Stimulated activated CD8-positive, alpha-beta memory T cell treated with anti-CD3 and anti-CD28 coated beads, Interleukin-15, amount 100 ng/mL, for 24 hours (primary cell): ENCODE measurements at places on chromosomes 5 and 9.

GRCh38 chr9:134492281-134492691, 149.3 kb upstream of the COL5A1 start:
- no peak for DNase-seq

- DNase-seq = no peak
These were observed 55.3 kb downstream of the SEMA5A start for GRCh38 chr5:9490494-9491097.

DNA sequence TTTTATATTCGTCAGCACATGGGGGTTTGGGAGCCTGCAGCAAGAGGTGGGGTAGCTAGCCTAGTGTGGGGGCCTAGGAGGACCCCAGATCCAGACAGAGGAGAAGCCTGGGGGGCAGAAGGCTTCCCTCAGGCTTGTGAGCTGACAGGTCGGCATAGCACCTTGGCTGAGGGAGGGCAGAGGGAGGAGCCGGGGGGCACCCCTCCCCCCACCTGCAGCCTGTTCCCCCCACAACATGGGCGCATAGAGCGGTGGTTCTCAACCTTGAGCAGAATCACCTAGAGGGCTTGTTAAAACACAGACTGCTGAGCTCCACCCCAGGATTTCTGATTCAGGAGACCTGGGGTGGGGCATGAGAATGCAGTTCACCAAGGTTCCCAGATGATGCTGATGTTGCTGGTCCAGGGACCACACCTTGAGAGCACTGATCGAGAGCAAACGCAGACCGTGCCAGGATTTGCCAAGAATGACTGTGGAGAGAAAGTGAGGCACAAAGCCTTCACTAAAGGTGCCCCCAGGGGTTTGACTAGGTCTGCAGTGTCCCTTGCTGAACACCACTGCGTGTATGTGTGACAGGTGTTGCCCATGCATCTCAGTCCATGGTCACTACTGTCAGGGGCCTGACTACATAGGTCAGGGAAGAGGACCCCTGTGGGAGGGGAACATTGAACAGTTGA, 163.3 kb downstream of the MACROH2A1 start:
- no peak for DNase-seq

GRCh38 chr5:109483395-109483971, 73.7 kb upstream of the PJA2 start:
- no peak for DNase-seq

DNA sequence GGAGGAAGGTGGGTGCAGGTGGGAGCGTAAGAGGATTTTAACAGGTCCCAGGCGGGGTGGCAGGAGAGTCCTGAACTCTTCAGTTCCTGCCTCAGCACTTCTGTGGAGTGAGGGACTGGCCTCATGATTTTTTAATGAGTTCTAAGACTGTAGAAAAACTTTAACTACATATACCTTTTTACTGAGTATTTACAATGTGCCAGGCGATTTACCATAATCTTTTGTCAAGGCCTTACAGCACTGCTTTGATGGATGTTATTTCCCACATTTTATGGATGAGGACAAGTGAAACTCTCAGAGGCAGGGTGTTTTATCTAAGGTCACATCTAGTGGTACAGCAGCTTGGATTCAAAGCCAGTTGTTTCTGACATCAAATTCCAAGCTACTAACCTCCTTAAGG, 99.5 kb downstream of the PJA2 start:
- DNase-seq = no peak

- no peak for DNase-seq
These were observed 22.2 kb upstream of the TMEM161B start for GRCh38 chr5:88290801-88291200.

- DNase-seq = no peak
These were observed 38.4 kb downstream of the AGTPBP1 start for GRCh38 chr9:85703398-85703797.

DNA sequence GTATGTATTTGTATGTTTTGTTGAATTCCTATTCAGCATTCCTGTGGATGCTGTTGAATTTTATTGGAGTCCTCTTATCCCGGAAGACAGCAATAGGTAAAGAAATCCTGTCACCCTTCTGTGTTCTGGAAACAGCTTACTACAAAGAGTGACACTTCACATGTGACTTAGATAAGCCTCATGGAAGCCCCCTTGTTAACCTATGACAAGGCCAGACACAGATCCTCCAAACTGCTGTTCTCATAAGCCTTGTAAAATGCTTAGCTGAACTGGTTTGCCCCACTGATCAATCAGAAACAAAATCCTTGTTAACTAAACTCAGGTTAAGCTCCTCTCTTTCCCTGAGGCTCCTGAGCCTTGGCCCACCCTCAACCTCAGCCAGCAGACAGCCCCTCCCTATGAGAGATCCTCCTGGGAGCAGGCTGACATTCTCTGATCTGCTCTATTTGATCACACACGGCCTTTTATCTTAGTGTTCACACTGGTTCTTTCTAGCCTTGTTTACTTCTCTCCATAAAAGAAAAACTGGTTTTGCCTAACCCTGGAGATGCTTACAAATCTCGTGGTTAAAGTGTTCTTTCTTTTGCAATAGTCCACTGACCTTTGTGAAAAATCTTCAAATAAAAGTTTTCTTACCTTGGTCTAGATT, 29.4 kb upstream of the ATP6V1G1 start:
- DNase-seq = no peak

- DNase-seq = no peak
These were observed 114.7 kb upstream of the MAN2A1 start for GRCh38 chr5:109574985-109575384.

- no peak for DNase-seq
These were observed 16.2 kb downstream of the PGGT1B start for GRCh38 chr5:115246361-115246991.

GRCh38 chr5:107208867-107209266, 461.9 kb downstream of the EFNA5 start:
- no peak for DNase-seq

GRCh38 chr9:133526721-133527321, 2.1 kb upstream of the MYMK start:
- DNase-seq = no peak

DNA sequence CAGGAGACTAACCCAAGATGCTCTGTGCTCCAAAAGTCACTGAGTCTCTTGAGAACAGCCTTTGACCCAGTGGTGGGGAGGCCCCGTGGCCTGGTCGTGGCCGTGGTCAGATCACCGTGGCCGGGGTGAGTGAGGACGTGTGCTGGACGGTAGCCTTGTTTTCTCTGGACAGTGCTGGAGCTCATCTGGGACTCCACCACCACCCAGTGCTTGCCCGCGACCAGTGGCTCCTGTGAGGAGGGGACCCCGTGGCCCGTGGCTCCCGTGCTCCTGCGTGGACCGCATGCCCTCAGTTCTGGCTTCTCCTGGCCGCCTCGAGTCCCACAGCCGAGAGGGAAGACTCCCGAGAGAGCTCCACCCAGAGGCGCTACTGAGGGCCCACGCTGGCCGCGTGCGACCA, 15.9 kb upstream of the NOTCH1 start:
- no peak for DNase-seq

DNA sequence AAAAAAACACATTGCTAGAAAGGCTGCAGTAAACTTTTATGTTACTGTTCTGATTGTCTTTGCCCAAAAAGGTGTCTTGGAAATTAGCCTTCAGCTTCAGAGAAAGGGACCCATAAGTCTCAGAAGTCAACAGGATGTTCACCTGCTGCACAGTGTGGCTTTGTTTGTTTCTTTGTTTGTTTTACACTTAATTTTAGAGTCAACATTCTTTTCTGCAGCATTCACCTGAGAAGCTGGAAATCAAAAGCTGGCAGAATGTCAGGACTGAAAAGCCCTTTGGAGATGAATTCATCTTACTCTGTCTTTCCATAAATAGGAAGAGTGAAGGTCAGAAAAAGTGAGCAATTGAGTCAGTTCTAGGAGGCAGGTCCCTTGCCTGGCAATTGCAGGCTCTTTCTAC, 170.0 kb downstream of the PAPPA start:
- DNase-seq = no peak

DNA sequence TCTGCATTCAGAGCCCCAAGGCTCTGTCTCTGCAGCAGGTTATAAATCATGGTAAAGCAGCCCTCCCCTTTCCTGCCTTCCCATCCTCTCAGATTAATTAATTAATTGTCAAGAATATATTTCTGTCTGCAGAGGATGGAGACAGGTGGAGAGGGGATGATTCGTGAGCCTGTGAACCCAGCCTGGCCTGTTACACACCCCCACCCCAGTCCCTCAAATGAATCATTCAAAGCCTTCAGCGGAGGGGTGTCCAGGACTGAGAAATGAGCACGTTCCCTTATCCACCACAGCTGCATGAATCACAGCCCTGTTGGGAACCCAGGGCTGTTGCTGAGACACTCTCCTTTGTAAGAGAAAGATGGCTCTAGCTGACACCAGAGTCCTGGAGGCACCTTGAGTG, 56.0 kb downstream of the NIPAL4 start:
- no peak for DNase-seq

GRCh38 chr9:36517131-36517530, 55.6 kb upstream of the MELK start:
- DNase-seq = no peak

- DNase-seq = no peak
These were observed 13.8 kb downstream of the NACC2 start for GRCh38 chr9:136081113-136081825.

DNA sequence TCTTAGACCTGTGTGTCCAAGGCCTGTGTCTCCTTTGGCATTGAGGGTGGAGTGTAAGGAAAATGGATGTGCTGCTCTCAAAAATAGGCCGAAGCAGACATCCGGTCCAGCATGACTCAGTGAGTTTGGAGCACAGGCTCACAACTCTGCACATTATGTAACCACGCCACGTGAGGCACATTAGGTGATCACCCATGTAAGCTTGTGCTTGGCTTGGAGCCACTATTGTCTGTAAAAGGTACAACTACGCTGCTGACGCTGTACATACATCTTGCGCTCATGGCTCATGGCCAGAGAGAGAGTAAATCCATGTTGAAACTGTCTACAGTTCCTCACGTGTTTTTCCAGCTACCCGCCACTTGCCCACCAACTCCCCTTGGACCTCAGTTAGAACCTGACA, 177.5 kb downstream of the PDE4D start:
- no peak for DNase-seq

- DNase-seq = no peak
These were observed 1023.1 kb upstream of the DMAC1 start for GRCh38 chr9:8822667-8823025.

DNA sequence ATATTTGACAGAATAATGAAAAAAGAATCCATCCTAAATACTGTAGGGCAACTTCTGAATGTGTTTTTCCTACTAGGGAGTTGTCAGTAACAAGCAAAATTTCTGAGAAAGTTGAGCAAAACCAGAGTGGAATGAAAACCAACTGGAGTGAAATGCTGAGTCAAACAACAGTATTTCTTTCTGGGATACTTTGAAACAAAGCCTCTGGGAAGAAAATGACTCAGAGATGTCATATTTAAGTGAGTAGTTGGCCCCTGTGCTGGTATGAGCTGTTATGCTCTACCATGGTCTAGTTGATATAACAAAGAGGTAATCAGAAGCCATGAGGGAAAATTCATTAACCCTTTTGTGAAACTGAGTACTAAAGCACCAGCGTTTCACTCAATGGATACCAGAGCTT, 372.1 kb upstream of the C9orf72 start:
- no peak for DNase-seq

DNA sequence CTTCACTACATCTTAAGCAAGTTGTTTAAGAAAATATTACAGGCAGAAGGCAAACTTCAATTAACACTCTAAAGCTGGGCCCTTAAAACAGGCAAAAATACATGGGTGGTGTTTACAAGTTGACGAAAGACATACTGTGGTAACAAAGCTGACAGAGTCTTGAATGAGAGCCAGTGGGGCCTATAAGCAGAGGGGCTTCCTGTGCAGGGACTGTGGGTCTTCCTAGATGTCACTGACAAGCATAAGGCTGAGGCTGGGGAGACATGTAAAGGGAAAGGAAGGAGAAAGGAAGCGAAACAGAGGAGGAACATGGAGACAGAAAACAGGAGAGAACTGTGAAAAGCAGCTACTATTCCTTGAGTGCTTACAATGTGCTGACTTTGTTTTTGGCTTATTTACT, 308.0 kb upstream of the RPS23 start:
- no peak for DNase-seq

GRCh38 chr5:7825630-7826029, 25.3 kb downstream of the CFAP90 start:
- DNase-seq = no peak

- no peak for DNase-seq
These were observed 33.2 kb downstream of the SHB start for GRCh38 chr9:38035873-38036272.

- DNase-seq = no peak
These were observed 86.5 kb upstream of the FSTL4 start for GRCh38 chr5:133698646-133699526.

DNA sequence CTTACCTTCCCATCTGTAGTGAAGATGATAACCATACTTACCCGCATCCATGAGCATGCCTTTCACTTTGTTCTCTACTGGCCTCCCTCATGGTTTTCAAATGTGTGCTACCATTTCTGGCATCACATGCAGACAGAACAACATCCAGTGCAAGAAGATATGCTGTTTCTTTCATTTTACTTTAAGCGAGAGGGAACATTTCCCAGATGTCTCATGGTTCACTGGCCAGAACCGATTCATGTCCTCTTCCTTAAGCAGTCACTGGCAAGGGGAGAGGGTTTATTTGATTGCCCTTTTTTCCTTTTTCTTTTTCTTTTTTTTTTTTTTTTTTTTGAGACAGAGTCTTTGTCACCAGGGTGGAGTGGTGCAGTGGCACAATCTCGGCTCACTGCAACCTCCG, 37.7 kb downstream of the ARRDC3 start:
- DNase-seq = no peak

DNA sequence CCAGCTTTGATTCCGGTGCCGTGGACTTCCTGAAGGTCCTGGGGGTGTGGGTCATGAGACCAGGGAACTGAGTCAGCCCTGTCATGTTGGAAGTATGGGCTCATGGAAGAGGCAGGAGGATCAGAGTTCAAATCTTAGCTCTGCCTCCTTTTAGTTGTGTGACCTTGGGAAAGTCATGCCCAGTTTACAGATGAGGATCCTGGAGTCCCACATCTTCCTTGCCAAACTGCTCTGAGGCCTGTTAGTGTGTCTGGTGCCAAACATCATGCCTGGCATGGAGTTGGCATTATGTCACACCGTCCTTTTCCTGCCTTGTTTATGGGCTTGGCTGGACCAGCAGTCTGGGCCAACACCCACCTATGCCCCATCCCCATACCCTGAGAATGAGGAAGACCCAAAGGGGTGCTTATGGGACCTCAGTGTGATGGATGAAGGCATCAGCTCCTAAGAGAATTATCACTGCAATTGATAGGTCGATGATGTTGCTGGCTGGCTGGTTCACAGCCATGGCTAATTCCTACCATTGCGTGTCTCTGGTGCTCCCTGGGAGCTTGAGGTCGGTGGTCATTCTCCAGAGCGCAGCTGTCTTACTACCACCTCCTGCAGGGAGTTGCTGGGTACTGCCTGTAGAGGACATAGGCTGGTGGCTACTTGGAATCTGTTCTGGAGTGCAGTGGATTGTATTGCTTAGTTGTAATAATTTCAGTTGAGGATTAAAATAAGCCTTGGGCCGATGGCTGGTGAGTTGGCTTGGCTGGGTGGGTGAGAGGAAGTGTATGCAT, 140.5 kb upstream of the PITX1 start:
- no peak for DNase-seq
